ENCODE measurements at places on chromosomes 6 and 20.

DNA sequence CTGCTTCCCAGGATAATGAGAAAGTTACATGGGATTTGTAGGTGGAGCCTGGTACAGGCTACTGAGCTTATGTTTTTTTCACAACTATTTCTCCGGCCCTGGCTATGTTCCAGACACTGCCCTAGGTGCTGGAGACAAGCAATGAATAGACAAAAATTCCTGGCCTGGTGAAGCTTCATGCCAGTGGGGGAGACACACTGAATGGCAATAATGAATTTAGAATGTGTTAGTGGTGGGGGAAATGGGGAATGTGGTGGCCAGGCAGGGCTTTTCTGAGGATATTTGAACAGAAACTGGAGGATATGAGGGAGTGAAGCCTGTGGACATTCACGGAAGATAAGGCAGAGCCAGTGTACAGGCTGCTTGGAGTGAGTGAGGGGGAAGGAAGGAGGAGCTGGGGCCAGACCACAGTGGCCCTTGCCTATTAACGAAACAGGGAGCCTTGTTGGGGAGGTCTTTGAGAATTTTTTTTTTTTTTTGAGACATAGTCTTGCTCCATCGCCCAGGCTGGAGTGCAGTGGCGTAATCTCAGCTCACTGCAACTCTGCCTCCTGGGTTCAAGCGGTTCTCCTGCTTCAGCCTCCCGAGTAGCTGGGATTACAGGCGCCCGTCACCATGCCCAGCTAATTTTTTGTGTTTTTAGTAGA is 6.6 kb downstream of the FOXS1 start:
- no peak for DNase-seq

- no peak for DNase-seq
These were observed 668.2 kb upstream of the GJE1 start for GRCh38 chr6:141464490-141464889.

DNA sequence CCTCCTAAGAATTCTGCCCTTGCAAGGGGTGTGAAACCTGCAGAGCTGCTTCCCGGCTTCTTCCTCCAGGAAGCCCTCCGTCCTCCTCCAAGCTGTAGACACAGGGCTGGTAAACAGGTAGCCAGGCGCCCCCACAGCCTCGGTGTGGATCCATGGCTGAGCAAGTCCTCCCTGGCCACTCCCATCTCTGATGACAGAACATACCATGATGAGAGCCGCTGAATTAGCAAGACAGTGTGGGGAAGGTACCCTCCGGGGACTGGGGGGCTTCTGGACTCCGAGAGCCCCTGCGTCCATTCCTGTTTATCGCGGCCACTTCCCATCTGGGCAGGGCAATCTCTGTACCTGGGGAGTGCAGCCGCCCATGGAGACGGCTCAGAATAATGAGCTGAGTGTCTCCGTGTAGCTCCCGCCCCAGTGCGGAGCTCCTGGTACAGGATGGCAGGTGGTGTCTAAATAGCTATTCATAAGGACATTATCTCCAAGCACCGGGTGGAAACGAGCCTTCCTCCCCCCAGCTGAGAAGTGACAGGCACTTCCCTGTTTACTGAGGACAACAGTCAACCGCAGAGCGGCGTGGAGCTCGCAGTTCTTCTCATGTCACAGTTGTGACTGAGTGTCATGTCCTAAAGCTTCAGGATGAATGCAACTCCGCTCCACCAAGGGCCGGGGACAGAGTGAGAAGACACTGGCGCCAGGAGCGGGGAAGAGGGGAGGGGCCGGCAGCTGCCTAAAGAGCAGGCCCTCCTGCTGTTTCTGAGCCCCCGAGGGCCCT is 22.7 kb upstream of the NTSR1 start:
- DNase-seq: peak; percentile 89

DNA sequence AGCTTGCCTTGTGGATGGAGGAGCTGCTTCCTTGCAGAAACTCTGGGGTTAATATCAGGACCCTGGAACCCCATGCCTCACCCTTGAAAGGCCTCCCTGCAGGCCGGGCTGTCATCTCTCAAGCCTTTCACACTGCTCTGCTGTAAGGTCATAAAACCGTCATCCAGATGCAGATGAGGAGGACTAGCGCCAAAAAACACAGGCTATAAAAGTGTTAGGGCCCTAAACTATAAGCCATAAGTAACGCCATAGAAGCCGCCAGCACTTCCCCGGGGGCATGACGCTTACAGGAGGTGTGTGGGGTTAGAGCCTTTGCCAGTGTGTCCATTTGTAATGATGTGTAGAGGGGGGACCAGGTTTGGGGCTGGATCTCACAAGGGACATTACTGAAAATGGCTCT is 47.6 kb downstream of the CDH4 start:
- no peak for DNase-seq

DNA sequence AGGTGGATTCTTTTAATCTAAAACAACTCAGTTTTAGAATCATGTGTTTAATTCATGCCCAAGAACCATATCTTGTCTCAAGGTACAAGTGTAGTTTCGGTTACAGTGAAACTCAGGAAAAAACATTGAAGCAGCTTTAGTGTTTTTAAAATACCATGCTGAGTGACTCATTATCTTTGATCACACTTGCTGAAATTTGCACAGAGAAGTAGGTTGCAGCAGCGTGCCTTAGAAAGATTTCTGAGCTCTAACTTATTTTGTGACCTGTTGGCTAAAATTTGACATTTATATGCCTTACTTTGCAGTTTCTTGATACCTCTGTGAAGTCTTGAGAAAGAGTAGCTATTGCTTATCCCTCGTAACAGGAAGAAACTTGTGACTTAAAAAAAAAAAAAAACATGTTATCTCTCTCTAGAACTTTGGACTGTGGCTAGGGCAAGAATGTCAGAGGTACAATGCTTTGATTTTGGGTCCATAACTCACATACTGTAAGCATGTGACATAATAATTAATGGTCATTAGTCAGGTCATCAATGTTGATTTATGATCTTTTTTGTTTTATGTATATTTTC is 34.5 kb upstream of the FUCA2 start:
- DNase-seq: no peak

DNA sequence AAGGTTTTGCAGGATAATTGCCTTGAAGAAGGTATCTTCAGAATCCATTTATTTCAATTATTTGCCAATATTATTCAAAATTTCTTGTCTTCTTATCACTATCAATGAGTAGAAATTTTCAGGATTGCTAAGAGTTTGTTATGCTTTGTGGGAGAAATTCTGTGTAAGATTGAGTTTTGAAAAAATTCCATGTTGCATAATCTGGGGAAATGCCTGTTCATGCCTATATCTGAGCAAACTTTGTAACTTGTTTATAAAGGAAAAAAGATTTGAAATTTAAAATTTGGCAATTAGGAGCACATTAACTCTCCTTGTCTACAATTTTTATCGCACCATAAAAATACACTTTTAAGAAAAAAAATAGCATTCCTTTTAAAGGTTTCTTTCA is 39.8 kb upstream of the EDN1 start:
- no peak for DNase-seq

GRCh38 chr6:43186706-43187105 is 4.7 kb downstream of the CUL9 start:
- no peak for DNase-seq

DNA sequence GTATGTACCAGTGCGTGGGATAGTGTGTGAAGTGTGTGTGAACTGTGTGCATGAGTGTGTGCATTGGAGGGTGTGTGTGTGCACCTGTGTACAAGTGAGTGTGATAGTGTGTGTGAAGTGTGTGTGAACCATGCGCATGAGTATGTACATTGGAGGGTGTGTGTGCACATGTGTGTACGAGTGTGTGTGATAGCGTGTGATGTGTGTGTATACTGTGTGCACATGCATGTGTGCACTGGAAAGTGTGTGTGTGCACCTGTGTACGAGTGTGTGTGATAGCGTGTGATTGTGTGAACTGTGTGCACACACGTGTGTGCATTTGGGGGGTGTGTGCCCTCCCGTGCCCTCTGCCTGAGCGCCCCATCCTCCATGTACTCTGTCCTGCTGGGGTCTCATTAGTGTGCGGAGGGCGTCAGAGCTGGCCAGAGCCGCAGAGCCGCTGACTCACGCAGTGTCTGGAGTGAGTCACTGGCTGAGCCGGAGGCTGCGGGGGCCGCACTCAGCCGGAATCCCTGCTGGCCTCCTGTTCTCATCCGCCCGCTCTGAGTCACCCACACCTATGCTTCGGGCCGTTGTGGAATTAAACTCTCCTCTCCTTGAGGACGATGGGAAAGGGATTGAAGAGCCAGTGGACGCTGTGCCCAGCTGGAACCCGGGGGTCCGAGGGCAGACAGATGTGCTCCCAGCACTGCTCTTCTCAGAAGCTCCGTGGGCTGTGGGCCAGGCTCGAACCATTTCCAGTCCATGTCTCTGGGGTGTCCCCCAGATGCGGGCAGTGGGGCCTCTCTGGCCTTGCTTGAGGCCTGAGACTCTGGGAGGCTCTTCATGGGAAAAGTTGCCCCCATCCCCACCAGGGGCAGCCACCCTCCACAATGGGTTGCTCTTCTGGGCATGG is 27.3 kb upstream of the STX16 start:
- no peak for DNase-seq

GRCh38 chr6:112796712-112797111 is 449.6 kb downstream of the RFPL4B start:
- DNase-seq: no peak

- peak; percentile 70 for DNase-seq
These were observed 41.3 kb downstream of the TXLNB start for GRCh38 chr6:139250296-139251044.

DNA sequence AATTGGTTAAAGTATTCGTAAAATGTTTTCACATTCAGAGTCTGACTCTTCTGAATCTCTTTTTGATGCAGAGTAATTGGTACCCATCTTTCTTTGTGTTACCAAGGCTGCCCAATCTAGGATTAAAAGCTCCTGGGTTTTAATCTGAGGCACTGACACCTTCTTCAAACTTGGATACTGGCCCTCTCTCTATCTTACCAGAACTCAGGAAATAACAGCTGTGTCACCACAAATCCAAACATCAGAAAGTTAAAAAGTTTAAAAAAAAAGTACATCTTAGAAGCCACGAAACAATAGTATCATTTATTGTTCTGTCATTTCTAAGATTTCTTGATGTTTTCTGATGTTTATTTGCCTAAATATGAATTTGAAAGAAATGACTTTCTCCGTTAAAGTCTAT is 255.5 kb upstream of the RUNX2 start:
- no peak for DNase-seq

DNA sequence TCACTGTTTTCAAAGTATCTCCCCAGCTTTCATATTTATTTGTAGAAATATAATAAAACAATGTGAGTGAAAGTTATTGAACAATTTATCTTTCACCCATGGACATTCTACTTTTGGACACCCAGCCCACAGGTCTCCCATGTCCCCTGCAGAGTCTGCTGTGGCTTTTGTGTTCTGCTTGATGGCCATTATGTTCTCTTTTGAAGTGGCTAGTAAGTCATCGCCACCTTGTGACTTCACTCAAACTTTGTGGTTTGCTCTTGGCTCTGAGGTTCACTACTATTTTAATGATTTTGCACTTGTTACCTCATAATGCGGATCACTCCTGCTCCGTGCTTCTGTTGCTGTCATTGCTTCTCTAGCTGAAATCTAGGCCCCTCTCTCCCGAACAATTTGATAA is 10.2 kb upstream of the DEFB113 start:
- no peak for DNase-seq

DNA sequence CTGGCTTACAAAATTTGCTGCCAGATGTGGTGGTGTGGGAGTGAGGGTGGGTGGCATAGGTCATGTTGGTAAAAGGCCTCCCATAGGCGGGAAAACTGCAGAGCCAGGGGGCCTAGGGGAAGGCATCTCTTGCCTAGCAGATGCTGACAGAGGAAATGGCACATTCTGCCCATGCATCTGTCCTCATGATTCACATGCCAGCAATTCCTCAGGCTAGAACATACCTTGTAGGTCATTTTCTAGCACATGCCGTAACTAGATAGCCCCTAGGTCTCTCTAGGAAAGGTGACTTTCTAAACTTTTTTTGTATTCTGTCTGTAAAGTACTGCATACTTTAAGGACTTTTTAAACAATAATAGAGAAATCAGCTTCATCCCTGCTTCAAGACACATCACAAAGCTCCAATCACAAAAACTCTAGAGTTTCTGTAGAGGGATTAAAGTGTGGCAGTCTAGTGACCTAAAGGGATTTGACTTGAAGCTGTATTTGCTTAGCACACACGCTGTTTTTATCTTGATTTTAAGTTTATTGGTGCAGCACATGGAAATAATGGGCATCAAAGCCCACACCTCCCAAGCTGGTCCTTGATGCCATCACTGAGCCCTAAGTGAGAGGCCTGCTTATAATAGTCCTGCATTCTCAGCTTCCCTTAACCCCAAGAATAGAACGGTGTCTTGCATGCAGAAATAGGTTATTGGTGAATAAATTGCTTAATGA is 55.2 kb downstream of the ANKEF1 start:
- DNase-seq: no peak

DNA sequence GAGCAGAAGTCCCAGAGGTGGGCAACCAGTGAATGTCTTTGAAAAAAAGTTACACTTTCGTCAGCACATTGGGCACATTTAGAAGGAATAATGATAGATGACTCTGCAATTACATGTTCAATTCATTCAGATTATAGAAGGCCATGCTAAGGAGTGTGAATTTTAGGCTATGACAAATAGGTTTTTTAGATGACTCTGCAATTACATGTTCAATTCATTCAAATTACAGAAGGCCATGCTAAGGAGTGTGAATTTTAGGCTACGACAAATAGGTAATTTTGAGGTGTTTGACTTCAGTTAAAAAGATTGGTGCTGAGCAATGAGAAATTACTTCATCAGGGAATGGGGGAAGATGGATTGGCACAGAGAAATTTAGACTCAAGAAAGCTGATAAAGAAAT is 744.9 kb upstream of the MMS22L start:
- no peak for DNase-seq

- DNase-seq: no peak
These were observed 179.5 kb downstream of the BTBD9 start for GRCh38 chr6:38460186-38460585.

GRCh38 chr20:41526327-41526726 is 91.8 kb downstream of the CHD6 start:
- no peak for DNase-seq

DNA sequence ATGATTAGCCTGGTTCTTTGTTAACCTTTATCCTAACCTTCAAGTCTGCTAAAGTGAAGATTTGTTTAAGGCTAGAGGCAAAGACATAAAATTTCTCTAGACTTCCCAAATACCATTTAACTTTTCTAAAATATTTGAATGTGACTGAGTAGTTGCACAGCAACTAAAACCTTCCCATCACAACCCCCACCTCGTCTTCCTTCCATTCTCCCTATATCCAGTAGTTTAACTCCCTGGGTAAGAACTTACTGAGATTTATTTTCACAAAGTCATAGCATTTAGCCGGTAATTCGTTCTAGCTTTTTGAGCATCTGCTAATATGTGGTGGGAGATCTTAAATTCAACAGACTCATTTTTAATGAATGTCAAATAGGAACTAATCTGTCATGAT is 87.9 kb upstream of the AKIRIN2 start:
- DNase-seq: no peak

DNA sequence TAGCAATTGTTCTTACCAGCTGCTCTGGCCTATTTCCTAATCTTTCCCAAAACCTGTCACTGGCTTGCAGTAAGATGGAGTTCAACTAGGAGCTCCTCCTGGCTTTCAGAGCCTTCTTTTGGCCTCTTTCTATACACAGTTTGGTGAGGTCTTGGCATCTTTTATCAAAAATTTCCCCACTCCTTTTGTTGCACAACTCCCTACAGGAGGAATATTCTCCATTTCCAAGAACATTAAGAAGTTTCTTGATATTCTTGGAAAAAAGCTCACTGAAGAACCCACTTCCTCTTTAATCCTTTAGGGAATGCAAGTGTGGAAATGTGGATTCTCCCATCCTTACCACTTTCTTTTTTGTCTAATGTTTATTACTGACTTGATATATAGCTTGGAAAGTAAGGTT is 171.3 kb upstream of the KCNK16 start:
- DNase-seq: no peak

GRCh38 chr6:33632558-33633039 is 11.5 kb downstream of the ITPR3 start:
- DNase-seq: peak; percentile 88
